ENCODE measurements at places on chromosomes 16 and 17.
A peak's percentile ranks its signal among the peaks of the same experiment; 100 is the strongest.

DNA sequence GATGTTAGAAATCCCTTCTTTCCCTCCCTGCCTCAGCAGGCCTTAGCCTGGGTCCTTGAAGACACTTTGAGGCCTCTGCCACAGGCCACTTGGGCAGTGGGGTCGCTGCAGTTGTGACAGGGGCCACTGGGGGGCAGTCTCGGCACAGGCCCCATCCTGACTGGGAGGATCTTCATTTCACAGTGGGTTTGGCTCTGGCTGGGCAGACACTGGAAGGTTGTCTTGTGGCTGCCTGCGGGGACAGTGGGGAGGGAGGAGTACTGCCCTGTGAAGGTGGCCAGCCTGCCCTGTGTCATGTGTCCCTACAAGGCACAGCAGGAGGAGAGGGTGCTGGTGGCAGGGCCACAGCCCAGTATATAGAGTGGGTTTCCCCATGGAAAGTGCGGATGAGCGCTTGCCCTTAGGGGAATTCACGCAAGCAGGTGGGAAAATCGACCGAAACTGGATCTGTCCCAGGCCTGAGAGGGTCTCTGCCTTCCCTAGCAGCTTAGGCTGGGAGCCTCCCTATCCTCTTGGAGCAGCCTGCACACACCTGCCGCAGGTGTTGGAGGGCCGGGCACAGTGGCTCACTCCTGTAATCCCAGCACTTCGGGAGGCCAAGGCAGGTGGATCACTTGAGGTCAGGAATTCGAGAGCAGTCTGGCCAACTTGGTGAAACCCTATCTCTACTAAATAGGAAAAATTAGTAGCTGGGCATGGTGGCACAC lies 28.8 kb downstream of the GINS2 start:
- DNase-seq, result peak; percentile 80

- DNase-seq, result no peak
These were observed 4.0 kb upstream of the CMTM3 start for GRCh38 chr16:66600477-66600876.

GRCh38 chr17:48960834-48961515 lies 7.4 kb downstream of the GIP start:
- DNase-seq, result no peak

DNA sequence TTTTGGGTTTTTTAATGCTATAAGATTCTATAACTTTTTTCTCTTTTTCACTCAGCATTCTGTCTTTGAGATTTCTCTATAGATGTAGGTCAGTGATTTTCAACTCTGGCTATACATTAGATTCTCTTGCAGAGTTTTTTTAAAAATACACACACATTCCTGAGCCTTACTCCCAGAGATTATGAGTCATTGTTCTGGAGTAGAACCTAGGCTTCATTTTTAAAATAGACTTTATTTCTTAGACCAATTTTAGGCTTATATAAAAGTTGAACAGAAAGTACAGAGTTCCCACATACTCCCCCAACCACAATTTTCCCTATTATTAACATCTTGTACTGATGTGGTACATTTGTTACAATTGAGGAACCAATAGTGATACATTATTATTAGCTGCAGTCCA lies 63.3 kb downstream of the CYB561 start:
- no peak for DNase-seq

DNA sequence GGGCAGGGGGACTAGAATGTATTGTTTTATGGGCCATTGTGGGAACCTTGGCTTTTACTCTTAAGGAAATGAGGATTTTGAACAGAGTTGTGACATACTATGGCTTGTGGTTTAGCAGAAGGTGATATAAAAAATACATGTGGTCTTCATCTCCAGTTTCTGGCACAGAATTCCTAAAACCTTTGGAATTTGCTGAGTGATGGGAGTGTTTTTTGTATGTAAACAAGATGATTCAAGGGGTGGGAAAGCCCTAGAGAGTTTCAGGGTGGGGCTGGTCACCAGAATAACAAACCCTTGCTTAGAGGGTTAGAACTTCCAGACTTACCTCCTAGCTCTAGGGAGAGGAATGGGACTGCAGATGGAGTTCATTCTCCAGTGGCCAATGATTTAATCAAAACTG lies 316.1 kb downstream of the PHKB start:
- DNase-seq, result peak; percentile 44

DNA sequence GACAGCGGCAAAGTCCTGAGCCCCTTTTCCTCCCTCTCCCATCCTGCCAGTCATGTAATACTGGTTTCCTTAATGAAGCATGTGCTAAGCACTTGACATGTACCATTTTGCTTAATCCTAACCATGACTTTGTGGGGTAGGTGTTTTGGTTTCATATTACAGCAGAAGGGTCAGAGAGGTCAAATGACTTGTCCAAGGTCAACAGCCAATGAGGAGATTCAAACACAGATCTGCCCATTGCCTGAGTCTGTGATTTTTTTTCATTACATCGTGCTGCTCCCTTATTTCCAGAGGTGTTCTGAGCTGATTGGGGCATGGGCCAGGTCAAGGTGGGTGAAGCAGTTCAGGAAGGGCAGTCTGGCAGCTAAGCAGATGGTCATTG lies 17.6 kb upstream of the PHF12 start:
- no peak for DNase-seq

- peak; percentile 68 for DNase-seq
These were observed 80.1 kb downstream of the ABCC6 start for GRCh38 chr16:16143038-16143763.

DNA sequence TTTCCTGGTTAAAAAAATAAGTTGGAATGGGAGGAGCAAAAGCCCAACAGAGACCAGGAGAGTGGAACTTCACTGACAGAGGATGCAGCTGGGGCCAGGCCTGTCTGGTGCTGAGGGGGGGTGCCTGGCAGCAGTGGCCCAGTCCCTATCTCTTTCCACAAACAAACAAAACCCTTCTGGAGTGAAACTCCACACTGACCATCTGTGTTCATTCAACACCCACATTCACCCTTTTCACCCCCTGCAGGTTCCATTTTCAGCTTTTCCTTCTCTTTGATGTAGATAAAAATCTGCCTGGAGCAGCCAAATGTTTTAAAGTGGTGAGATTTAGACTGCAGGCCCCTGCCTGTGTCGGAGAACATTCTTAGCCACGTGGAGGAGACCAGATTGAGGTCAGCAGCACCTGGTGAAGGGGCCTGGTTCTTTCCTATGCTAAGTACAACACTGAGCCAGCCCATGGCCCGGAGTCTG lies 161.4 kb upstream of the CDH11 start:
- no peak for DNase-seq

DNA sequence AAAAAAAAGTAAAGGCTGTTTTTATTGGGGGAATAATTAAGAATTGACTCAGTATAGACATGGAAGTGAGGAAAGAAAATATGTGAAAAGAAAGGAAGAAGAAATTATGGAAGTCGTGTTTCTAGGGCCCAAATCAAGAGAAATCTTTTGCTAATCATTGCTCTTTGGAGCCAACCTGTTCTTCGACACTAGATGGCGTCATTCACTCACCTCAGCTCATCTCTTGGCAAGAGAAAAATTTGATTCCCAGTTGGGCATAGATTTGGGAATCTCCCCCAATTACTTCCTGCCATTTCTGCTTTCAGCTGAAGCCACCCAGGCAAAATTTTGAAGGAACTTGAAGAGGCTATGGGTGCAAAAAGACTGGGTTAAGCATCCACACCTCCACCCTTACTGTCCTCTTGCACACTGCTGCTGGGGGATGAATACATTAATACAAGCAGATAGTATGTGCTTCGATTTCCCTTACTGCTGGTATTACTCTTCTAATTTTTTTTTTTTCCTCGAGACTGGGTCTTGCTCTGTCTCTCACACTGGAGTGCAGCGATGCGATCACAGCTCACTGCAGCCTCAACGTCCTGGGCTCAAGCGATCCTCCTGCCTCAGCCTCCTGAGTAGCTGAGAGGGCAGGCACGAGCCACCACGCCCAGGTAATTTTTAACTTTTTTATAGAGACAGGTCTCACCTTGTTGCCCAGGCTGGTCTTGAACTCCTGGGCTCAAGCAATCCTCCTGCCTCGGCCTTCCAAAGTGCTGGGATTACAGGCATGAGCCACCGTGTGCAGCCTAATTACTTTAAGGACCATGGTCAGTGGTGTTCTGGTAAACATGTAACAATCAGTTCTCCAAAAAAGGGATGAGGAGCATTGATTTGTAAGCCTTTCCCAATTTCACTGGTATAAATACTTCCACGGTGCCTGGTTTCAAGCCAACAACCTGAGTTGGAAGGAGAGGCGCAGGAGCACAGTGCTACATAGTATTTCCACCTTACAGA lies 13.5 kb downstream of the PSMD7 start:
- peak; percentile 66 for DNase-seq

- peak; percentile 64 for DNase-seq
These were observed 2.7 kb upstream of the WFDC1 start for GRCh38 chr16:84292011-84292410.

DNA sequence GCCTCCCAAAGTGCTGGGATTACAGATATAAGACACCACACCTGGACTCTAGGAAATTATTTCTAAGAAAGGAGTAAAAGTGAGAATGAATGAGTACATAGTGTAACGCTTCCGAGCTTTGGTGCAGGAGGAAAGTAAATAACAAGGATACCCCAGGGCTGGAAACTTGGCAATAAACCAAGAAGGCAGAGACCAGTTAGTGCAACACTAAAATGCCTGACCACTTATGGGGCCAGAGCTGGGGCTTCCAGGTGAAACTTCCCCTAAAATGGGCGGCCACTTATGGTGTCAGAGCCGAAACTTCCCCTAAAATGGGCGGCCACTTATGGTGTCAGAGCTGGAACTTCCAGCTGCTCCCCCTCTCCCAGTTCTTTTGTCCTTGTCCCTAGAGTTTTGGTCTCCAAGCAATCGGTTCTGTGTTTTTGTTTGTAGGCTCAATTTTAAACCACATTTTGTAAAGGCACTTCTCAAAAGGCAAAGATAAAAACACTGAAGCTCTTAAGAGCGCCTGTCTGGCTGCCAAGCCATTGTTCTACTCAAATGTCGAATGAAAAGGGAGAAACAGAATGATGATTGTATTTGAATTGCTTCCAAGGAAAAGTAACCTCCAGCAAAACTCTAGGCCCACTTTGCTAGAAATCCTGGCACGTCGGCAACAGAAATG lies 63.9 kb downstream of the NXN start:
- no peak for DNase-seq

GRCh38 chr16:66678337-66678736 lies 18.2 kb downstream of the CMTM4 start:
- no peak for DNase-seq

DNA sequence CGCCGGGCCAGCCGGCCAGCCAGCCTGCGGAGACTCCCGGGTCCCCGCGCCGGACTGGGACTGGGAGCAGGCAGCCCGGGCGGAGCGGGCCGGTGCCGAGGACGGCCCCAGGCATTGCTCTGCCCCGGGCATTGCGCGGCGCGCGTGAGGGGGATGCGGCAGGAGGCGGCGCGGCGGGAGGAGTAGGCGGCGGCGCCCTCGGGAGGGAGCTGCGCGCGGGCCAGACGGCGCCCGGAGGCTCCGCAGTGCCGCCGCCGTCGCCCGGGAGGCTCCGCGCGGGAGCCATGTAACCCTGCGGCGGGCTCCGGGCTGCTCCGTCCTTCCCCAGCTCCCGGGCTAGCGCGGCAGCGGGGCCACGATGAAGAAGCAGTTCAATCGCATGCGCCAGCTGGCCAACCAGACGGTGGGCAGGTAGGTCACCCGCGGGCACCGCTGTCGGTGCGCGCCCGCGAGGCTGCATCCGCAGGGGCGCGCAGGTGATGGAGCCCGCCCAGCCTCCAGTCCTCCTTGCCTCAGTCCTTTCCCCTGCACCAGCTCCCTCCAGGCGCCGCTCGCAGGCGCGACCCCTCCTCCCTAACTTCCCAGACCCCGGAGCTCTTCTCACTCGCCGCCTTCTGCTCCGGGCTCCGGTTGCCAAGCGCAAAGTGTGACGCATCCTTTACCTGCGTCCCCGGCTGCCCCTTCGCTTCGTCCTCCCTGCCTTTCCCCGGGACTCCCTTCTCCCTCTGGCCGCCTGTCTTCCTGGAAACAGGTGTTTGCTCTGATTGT lies at the start of gene ARHGAP44:
TSS of gene ARHGAP44 (plus strand) at position 18 of the 768 bp plus-strand sequence. CDS start at position 359, 341 bp downstream.
- DNase-seq, result no peak

All from NB4 (cell line).